CD4-positive, alpha-beta memory T cell (primary cell): ENCODE measurements at places on chromosomes 5 and 9.
A peak's percentile ranks its signal among the peaks of the same experiment; 100 is the strongest.

DNA sequence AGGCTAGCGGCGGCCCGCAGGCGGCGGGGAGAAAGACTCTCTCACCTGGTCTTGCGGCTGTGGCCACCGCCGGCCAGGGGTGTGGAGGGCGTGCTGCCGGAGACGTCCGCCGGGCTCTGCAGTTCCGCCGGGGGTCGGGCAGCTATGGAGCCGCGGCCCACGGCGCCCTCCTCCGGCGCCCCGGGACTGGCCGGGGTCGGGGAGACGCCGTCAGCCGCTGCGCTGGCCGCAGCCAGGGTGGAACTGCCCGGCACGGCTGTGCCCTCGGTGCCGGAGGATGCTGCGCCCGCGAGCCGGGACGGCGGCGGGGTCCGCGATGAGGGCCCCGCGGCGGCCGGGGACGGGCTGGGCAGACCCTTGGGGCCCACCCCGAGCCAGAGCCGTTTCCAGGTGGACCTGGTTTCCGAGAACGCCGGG lies 253 bp downstream of the SLC12A2 start:
- DNase-seq: no peak

DNA sequence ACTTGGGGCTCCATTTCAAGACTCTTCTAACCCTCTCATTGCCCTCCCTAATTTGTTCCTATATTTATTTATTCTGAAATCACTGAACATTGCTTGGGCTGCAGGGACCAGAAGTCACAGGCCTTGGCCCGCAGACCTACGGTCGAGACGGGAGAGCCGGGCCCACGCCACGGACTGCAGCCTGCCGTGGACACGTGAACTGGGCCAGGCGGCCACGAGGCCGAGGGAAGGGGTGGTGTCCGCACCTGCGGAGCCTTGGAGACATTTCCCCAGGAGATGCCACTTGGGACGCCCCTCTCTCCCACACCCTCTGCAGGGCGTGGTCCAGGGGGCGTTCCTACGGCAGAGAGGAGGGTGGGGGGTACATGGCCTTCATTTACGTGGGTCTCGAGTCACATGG lies 463.9 kb downstream of the ICE1 start:
- no peak for DNase-seq

DNA sequence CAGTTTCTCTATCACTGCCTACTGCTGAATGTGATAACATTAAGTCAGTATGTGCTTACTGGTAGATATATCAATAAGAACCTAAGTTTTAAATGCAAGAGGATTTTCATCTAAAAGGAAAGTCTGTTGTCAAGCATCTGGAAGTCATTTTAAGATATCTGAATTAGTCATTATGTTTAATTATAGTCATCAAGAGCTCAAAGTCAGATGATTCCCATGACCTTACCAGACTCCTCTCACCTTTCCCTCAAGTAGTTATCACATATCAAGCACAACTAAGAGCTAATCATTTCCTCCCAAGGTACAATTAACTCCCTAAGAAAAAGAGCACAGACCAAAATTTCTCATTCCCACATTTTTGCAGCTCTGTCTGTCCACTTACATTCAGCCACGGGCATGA lies 45.5 kb downstream of the PUM3 start:
- DNase-seq: no peak

- DNase-seq: no peak
These were observed 146.2 kb downstream of the RGS3 start for GRCh38 chr9:113609562-113610318.

DNA sequence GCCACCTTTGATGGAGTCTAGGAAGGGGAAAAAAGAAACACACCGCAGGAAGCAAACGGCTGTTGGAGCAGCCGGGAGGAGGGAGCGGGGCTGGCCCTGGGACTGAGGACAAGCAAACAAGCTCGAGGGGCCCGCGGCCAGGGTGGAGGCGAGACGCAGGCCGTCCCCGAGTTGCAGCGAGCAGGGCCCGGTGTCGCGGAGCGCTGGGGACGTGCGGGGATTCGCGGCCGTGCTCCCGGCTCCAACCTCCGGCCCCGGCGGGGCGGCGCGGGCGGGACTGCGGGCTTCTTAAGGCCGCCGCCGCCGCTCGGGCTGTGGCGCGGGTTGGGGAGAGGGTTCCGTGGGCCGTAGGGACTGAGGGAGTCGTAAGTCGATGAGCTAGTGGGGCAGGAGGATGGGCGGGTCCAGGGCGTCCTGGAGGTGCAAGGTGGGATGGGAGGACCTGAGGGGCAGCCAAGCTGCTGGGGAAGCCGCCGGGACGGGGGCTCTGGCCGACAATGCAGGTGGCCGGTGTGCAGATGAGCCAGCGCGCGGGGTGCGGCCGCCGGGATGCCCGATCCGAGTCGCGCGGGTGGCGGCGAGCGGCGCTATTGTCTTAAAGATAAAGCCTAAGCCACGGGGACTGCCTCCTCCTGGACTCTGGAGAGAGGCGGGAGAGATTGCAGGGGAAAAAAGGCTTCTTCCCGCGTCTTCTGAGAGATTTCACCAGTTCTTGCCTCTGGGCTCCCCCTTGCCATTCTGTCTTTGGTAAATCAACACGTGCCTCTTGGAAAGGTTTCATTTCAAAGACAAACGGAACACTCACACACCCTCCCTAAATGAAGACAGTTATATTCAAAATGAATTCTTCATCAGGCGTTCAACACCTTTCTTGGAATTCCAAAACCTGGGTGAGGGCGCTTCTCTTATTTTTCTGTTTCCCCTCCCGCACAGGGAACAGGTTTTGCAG lies 1.6 kb upstream of the HAPLN1 start:
- DNase-seq: no peak

- no peak for DNase-seq
These were observed 1206.7 kb downstream of the CDH12 start for GRCh38 chr5:21646469-21646868.

DNA sequence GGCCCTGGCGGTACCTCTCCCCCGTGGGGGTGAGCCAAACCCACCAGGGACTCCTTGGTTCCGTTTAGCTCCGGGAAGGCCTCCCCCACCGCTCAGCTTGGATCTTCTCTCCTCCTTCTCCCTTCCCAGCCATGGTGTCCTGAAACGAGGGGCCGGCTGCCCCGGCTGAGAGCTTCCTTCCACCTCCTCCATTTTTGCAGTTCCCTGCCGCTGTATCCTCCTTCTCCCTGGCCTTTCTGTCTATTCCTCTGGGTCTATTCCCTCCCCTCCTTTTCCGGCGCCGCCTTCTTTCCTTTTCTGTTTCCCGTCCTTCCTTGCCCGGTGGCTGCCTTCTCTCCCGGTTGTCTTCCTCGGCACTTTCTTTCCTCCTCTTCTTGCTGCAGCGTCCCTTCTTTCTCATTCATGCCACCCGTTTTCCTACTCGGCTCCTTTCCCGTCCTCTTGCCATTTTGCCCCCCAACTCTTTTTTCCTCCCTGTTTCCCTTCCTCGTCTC lies 110.4 kb downstream of the LIFR start:
- no peak for DNase-seq

DNA sequence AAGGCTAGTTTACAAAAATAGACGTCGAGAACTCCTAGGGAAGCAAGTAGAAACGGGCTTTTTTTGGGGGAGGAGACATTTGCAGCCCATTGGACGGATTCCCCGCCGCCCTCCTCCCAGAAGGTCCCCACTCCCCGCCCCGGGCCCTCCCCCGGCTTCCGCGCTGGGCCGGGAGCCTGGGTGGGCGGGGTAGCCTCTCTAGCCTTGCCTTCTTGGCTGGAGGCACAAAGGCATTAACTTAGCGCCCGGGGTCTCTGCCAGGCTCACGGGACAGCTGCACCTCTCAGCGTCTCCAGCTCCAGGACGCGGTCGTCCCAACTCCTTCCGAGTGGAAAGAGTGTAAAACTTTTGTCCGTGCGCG lies at the start of gene DMRTA1:
DMRTA1 (plus strand) TSS at position 236 of the 361 bp plus-strand sequence. CDS start 242 bp downstream, outside the sequence.
- DNase-seq: no peak

DNA sequence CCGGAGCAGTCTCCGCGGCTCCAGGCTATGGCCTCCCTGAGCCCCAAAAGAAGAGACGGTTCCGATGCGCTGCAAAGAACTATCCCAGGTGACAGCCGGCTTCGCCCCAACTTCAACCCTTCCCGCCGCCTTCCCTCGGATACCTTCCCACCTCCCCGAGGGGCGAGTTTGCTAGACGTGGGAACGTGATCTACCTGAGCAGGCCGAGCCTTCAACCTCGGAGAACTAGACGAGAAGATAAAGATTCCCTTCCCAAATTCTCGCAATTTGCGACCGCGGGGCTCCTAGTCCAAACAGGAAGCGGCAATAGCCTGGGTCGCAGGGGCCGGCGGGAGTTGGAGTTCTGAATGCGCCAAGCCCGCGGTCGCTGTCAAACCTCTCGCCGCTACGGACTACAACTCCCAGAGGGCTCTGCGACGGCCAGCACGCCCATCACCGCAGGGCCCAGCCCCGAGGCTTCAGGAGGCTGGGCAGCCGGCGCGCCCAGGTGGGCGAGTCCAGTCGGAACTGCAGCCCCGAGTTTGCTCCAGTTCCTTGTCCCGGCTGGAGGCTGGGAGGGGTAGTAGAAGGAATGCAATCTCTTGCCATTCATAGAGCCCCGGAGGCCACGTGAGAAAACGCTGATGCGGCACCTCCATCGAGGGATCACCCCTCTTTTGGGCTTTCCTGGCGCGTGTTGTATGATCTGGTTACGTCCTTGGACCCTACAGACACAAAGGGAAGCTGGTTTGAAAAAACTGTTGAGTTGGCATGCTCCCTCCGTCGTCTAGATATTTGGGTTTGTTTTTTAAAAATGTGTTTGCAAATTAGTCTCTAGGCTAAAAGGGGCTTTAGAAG lies at the start of gene SLC38A9:
SLC38A9 (minus strand) TSS at position 302 of the 837 bp plus-strand sequence. CDS start 14,366 bp downstream, outside the sequence.
- DNase-seq: peak; percentile 86

DNA sequence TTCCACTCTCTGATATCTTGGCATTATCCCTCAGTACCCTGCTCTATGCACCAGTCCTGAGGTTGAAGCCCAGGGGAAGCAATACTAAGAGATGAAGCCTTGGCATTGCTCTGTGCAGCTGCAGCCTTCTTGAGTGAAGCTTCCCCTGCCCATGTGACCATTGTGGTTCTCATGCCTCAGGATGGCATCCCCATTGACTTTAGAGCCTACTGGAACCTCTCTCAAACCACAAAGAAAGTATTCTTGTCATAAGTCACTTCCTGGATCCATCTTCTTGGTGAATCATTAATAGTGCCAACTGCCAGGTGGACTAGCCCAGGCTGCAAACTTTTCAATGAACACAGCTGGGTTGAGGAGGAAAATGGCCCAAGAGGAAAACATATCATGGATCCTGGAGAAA lies 283.9 kb upstream of the RFX3 start:
- DNase-seq: no peak

DNA sequence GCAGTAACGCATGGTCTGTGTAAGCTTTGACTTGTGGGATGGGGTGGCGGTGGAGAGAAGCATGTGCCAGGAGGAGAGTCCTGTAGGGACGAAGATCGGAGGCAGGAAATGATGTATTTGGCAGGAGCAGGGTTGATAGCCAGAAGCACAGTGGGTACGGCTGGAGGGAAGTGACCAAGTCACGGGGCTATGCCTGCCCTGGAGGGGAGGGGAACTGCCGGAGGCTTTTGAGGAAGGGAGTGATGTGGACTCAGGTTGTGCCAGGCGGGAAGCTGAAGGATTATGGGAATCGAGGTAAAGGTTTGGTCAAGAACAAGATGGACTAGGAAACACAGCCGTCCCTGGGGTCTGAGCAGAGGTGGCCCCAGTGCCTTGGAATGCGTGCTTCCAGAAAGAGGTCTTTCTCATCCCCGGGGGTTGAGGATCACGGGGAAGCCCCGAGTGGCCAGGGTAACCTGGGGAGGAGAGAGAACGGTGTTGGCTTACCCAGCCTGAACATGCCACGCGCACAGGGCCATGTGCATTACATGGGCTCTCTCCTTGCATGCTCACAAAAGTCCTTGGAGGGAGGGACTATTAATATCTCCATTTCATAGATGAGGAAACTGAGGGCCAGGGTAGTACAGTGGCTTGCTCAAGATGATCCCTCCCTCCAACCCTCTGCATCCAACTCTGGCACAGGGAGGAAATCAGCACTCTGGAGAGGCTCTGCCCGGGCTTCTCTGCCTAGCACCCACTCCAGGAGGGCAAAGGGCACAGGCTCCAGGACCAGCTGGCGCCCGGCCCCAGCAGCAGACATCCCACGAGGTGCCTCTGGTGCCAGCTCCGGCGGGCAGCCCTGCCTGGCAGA lies 253.8 kb downstream of the PBX3 start:
- DNase-seq: no peak

GRCh38 chr5:170348137-170348633 lies 41.0 kb downstream of the KCNMB1 start:
- no peak for DNase-seq

GRCh38 chr5:20340126-20340525 lies 352.1 kb upstream of the CDH18 start:
- DNase-seq: no peak

DNA sequence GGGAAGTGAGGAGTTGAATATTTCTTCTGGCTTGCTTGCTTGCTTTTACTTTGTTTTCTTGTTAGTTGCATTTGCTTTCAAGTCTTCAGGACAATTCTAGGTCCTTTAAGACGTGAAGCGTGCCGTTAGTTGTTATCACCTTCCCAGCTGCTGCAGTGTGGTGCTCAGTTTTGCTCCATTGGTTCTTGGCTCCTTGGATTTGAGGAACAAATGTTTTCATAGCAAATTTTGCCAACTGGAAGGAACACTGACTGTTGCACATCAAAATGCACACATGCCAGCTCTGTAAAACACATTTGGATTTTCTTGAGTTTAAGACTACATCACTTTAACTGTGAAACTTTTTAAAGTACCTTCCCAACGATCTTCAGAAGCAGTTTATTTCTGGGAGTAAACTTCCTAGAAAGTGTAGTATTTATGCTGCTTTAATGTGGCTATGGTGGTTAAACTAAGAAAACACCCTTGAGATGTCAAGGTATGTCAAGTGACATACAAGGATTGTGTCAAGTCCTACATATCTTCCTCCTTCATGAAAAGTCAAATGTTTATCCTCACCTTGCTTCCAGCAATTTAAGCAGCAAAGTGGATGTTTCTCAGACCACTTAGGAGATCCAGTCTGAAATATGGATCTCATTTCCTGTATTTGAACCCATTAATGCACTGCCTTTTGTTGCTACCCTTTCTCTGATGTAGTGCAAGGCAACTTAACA lies 24.9 kb downstream of the MOCS2 start:
- no peak for DNase-seq

DNA sequence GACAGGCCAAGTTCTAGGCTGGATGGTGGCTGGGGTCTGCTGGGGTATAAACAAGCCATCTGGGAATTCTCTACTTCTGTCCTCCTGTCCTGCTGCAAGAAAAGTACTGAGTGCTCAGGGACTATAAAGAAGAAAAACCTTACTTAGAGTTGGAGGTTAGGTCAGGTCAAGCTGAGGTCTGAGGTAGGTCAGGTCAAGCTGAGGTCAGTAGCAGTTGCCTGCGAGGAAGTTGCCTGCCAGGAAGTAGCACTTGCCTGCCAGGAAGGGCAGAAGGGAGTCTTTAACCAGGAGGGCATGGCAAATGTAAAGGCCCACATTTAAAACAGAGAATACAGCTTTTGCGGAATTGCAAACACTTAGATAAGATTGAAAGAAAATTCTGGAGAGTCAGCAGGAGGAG lies 51.3 kb upstream of the PRLR start:
- no peak for DNase-seq

- no peak for DNase-seq
These were observed 240.6 kb downstream of the EFNA5 start for GRCh38 chr5:107430071-107430625.

- no peak for DNase-seq
These were observed 75.4 kb downstream of the NUDT12 start for GRCh38 chr5:103487218-103487617.
